ENCODE measurements at places on chromosomes 1 and 21.

- DNase-seq = no peak
Measured at GRCh38 chr1:174005032-174005431, 17.1 kb downstream of the RC3H1 start.

- DNase-seq = peak; percentile 89
Measured at GRCh38 chr1:12230549-12231275, 882 bp downstream of the VPS13D start.

DNA sequence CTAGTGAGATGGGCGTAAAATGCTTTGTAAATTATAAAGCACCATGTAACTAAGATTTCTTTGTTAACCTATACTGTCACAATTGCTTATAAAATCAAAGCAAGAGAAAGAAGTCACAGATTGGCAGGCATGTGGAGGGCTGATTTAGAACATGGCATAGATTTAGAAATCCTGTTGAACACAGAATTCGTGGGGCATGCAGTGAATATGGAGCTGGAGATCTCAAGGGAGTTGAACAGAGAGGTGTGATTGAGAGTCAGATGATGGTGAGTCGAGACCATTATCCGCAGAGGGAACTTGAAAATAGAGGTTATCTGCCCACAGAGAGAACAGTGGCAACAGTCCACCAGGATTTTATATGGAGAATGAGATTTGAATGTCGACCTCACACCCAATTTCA is 27.6 kb downstream of the PBX1 start:
- no peak for DNase-seq

GRCh38 chr1:21059021-21059420 is 117.7 kb downstream of the EIF4G3 start:
- no peak for DNase-seq

DNA sequence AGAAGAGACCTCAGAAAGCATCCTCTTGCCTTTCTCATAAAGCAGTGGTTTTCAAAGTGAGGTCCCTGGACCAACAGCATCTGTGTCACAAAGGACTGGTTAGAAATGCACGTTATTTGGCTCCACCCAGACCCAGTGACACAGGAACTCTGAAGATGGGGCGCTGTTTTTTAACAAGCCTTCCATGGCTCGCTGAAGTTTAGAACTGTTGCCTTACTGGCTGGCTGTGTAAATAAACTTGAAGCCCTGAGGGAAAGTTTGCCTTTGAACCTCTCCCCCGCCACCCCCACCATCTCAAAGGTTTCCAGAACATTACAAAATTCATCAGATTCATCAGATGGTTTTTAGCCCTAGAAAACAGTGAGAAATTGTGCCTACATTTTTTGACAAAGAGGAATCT is 21.8 kb upstream of the IKBKE start:
- DNase-seq = no peak

DNA sequence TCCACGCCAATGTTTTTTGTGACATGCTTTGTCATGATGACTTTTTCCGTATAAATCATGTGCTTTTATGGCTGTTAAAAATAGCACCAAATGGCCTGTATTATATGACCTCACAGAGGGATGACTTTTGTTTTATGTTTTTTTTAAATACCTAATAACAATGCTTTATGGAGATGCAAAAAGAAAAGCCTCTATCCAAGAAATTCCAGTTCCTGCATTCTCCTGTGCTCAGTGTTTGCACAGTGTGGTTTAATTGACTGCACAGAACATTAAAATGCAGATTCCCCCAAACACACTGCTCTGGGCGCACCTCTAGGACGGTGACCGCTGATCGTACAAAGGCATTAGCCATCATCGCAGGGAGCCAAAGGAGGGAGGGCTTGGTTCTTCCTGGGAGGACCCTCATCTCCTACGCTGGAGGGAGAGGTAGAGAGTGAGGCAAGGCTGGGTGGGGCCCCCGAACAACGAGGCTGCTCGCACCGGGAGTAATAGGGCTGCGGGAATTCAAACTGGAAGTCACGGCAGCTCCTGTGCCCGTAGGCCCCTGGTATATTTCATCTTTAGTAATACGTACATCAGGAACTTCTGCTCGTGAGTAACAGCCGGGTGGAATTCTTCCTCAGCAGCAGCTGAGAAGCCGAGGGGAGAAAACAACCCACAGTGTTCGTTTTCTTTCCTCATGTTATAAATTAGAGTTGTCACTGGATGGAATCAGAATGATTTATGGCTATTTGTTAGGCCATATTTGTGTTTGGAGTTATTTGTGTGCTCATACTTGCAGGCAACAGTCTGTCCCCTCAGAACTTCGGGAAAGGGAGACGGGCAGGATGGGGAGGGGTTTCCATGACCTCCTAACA is 465.6 kb downstream of the CAMTA1 start:
- DNase-seq = no peak
